ENCODE measurements at places on chromosomes 7 and 10.

DNA sequence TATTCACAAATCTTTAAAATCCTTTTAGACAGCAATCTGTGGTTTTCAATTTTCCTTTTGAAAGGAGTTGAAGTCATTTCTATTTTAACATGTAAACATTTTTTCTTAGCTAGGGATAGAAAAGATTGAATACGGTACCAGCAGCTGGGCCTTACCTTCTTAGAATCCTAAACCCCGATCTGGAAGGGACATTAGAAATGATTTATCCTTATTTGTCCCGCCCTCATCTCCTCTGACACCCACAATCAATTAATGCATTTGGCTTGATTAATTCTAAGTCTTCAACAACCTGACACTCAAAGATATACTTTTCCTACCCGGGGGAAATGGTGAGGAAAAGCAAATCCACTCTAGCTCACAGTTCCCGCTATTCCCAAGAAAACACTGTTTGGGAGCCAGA, 100.4 kb downstream of the SORCS1 start:
- DNase-seq: no peak

DNA sequence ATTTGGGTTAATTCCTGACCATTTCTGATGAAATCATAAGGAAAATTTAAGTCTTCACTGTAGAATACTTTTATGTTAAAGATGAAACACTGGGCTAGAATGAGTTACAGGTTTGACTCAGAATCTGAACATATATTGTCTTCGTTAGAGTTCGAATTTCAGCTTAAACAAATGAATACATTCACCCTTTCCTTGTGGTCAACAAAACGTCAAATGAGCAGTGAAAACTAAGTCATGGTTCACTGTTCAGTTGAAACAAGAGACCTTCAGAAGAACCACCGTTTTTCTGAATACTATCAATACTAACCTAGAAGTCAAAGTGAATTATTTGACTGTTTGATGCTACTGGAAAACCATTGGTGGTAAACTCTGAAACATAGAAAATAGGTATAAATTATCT, 235.2 kb upstream of the ZWINT start:
- DNase-seq: no peak

- DNase-seq: no peak
Measured at GRCh38 chr10:22429981-22430421, 84.7 kb downstream of the SPAG6 start.

DNA sequence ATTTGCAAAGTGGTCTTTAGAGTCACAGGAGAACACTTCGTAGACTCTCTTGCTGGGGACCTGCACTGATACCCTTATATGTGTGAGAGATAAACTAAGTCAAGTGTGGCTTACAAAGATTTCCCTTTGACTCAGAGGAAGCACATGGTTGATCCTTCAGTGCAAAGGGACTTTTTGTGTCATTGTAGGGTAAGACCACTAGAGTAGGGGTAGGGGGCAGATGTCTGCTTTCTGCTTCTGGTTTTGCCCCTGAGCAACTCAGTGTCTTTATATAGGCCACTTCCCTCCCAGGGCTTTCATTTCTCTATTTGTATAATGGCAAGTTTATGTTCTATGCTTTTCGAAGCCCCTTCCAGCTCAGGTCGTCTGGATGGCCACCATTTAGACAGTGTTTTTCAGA, 281.7 kb downstream of the SORCS3 start:
- no peak for DNase-seq

DNA sequence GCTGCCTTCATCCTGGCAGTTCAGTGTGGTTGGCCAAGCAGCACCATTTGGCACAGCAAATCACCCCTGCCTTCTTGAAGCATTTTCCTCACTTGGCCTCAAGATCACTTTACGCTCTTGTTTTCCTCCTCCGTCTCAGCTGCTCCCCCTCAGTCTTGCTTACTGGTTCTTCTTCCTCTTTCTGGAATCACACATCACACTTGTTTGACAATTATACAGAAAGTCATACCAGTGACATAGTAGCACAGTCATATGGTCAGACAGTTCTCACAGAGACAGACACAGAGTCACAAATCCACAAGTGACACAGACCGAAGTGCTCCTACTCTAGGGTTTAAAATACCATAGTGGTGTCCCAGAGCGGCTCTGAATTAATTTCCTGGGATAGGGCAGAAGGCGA, 43.8 kb upstream of the ARL4A start:
- DNase-seq: no peak

- no peak for DNase-seq
Measured at GRCh38 chr10:78353636-78354035, 320.0 kb downstream of the RPS24 start.

GRCh38 chr7:21617916-21618390, 75.1 kb downstream of the DNAH11 start:
- peak; percentile 24 for DNase-seq

GRCh38 chr10:535051-535450, 154.4 kb downstream of the DIP2C start:
- no peak for DNase-seq

- DNase-seq: no peak
Measured at GRCh38 chr10:1672001-1672781, 65.1 kb downstream of the ADARB2 start.

- DNase-seq: no peak
Measured at GRCh38 chr10:126561294-126561920, 109.1 kb downstream of the C10orf90 start.

DNA sequence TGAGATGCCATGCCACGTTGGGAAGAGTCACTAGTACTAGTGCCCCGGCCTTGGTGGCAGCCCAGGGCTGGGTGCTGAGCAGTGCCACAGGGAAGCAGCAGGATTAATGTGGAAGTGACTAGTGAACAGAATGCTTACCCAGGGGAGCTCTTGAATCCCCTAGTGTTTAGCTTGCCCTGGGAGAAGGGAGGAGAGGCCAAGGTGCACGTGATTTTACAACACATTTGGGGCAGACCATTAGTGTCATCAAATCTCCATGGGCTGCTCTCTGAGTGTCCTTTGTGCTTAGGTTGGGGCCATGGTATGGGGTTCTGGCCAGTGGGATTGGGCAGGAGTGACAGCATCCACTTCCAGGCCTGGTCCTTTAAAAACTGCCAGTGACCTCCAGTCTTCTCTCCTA, 37.5 kb downstream of the ARHGAP22 start:
- no peak for DNase-seq

GRCh38 chr10:133405272-133405671, 11.3 kb downstream of the MTG1 start:
- DNase-seq: no peak

DNA sequence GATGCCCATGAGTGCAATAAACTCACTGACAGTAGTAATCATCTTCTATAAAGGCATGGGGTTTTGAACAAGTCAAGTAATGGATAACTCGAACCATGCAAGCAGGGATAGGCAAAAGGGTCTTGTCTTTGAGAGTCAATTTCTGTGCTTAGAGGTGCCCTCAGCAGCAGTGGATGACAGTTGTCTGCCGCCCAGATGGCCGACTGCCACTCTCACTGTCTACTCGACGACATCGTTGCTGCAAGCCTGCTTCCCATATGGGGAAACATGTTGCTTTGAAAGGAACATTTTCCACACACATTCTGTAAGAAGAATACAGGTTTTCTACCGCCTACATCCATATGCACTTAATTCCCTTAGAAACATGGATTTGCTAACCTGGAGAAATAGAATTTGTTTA, 236.3 kb upstream of the DKK1 start:
- no peak for DNase-seq

- no peak for DNase-seq
Measured at GRCh38 chr10:7933262-7933661, 115.0 kb downstream of the TAF3 start.

- DNase-seq: no peak
Measured at GRCh38 chr7:139660317-139661042, 117.3 kb downstream of the HIPK2 start.

- no peak for DNase-seq
Measured at GRCh38 chr7:74231232-74231590, 21.4 kb downstream of the LAT2 start.

GRCh38 chr7:116899308-116899707, 36.9 kb downstream of the CAPZA2 start:
- no peak for DNase-seq

Measured in non-pigmented ciliary epithelial cell (primary cell).